ENCODE measurements at places on chromosomes 6 and 20.
A peak's percentile ranks its signal among the peaks of the same experiment; 100 is the strongest.

GRCh38 chr6:22830463-22830862, 261.1 kb downstream of the HDGFL1 start:
- no peak for DNase-seq

DNA sequence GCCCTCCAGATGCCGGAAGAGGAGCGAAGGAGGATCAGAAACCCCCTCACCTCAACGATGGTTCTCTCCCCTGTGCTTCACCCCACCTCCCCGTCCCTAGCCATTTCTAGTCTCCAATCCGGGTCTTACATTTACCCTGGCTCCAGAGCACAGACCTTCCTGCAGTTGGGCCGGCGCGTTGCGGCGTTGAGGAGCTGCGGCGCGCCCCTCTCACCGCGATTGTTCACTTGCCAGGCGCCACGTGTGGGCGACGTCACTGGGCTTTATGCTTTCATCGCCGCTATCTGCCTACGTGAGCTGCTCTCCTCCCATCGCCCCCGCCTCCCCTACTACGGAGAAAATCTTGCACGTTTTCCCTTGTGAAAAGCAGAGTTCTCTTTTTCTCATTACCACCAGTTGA, at the start of gene CRISP2:
Gene CRISP2 (minus strand): TSS at position 198 of the 400 bp plus-strand sequence. CDS start 4,347 bp downstream, outside the sequence.
- DNase-seq, result no peak

GRCh38 chr6:156068881-156069280, 613.2 kb upstream of the NOX3 start:
- peak; percentile 1 for DNase-seq

- DNase-seq, result no peak
Observed at GRCh38 chr6:129104560-129104959, 221.6 kb downstream of the LAMA2 start.

DNA sequence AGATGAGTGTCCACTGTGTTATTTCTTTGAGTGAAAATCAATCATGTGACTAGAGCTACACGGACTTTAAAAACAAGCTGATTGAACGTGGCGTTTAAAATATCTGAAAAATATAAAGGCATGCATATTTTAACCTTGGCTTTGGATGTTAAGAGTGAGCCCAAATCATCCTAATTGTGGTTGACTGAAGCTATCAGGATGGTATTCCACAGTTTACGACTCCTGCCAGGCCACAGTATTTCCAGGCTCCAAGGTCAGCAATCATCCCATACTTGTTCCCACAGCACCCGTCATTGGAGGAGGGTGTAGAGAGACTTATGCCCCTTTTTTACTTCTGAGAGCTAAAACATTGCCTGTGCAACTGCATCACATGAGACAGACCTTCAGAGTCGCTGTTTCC, 43.2 kb upstream of the TMX4 start:
- no peak for DNase-seq

GRCh38 chr6:89585154-89585553, 53.4 kb downstream of the LYRM2 start:
- DNase-seq, result no peak

DNA sequence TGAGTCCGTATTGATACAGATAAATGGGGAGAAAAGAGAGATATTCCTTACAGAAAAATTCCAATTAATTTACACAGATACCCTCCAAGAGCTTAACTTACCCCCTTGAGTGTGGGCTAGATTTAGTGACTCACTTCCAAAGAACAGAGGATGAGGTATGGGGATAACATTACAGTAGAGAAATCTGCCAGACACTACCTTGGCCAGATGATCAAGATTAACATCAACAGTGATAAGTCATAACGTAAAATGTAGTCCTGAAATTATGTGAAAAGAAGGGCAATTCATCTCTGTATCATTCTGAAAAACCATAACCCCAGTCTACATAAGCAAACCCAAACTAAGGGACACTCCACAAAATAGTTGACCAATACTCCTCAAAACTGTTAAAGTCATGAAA, 69.3 kb downstream of the PDSS2 start:
- no peak for DNase-seq

DNA sequence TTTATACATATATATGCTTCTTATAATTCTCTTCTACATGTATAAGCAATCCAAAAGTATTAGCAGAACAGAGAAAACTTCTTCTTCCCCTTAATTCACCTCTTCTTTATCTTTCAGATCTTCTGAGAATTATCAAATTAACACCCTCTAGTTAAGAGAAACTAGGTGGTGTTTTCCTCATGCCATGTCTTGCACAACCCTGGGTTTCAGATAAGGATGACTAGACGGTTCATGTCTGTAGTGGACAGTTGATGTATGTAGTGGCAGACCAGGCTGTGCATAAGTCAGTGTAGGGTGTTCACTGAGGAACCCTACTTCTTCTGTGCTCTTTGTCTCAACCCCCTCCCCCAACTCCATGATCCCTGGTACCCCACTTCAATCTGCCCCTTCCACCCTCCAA, 187.3 kb downstream of the SAMD5 start:
- DNase-seq, result no peak

- no peak for DNase-seq
Observed at GRCh38 chr6:39849764-39850163, 57.6 kb downstream of the DAAM2 start.

DNA sequence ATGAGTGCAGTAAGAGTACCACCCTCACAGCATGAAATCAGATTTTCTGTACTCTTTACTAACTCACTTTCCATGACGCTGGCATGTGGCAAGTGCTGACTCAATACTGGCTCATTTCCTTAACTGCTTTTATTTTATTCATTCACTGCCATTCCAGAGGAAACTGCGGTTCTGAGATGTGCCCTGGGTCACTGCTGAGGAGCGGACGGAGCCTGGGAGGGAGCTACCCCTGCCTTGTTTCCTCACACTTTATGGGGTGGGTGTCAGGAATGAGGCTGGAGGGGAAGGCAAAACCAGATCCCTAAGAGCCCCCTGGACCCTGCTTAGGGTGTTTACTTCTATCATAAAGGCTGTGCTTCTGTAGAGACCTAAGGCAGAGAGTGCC, 14.4 kb downstream of the NT5E start:
- DNase-seq, result peak; percentile 91

- DNase-seq, result no peak
Observed at GRCh38 chr6:34350137-34350933, 42.1 kb downstream of the NUDT3 start.

DNA sequence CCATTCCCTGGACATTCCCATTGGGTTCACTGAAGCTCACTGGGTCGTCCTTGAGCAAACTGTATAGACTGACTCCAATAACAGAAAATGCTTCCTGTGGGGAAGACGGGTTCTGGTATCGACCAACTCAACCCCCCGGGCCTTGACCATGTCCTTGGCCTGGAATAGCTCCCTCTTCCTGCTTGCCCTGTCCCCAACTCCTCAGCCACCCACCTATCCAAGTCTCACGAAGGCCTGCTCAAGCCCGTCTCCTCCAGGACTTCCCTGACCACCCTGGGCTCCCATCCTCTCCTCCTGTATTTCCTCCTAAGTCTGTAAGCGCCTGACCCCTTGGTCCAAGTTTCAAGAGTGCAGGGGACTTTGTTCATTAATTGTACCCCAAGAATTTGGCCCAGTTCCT, 2.8 kb upstream of the HMGA1 start:
- no peak for DNase-seq
